GM23248 (cell line): ENCODE measurements at places on chromosomes 11 and 22.
A peak's percentile ranks its signal among the peaks of the same experiment; 100 is the strongest.

DNA sequence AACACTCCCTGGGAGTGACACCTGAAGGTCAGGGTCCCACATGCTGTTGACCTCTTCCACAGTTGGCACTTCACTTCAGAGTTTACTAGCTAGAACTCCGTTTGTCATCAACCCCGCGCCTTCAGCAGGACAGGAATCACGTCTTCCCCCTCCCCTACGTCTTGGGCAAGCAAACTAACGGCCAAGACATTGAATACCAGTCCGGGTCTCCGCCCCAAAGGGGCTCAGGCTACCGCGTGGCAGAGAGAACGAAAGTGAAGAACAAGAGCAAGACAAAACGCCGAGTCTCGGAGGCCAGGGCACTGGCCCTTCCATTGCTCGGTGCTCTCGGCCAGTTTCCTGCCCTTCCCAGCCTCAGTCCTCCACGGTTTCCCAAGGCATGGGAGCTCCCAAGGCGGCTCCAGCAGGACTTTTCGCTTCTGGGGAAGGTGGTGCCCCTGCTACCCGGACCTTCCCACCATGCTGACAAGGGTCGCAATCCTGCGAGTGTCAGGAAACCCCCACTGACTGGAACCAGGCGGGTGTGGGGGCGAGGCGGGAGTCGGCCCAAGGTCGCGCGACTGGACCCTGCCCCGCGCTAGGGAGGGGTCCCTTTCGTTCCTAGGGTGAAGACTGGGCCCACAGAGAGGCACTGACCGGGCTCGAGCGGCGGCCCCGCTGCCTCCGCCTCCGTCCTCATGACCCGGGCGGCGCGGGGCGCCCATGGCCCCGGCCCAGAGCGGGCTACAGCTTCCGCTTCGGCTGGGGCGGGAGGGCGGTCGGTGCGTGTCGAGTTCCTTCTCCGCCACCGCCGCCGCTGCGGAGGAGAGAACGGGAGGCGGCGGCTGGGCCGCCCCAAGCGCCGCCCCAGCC is at the start of gene GUCD1:
Gene GUCD1 (minus strand): TSS at position 826 of the 852 bp plus-strand sequence. CDS start 147 bp downstream, at position 679.
- peak; percentile 63 for DNase-seq

DNA sequence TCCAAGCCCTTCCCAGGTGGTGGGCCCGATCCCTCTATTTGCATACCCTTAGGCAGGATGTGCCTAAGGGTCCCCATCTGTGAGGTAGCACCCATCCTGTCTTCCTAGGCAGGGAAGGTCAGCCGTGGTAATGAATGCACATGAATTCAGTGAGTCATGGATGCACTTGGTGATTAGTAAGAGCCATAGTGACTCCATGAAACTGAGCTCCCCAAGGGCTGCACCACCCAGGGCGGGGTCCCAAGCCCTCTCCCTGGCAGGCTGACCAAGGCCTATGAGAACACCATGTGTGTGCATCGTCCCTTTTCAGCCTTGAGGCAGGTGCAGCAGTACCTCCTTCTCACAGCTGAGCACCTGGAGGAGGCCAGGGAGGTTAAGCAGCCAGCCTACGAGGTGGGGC is 15.6 kb upstream of the SUSD2 start:
- peak; percentile 77 for DNase-seq

DNA sequence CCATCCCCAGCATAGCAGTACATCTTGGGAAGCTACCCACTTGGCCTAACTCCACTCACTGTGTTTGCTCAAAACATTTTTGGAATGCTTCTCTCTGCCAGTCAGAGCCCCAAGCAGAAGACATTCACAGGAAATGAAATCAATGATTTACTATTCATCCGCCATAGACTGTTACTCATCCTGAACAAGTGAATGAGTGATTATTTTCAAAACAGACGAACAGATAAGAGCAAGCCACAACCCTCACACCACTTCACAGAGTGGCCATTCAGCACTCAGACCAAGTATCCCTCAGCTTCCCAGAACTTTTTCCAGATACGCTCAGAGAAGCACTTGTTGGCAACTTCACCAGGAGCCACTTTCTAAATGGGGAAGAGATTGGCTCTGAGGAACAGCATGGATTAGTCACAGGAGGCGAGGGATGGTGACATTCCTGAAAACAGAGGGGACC is 13.0 kb upstream of the UBASH3B start:
- peak; percentile 92 for DNase-seq

GRCh38 chr11:46141597-46141996 is 20.3 kb upstream of the PHF21A start:
- no peak for DNase-seq

GRCh38 chr11:290621-291231 is 1.8 kb downstream of the PGGHG start:
- DNase-seq: no peak

GRCh38 chr22:35517769-35518530 is 22.7 kb upstream of the RASD2 start:
- DNase-seq: peak; percentile 63
